Vagina (tissue), 2 donors: ENCODE measurements at places on chromosomes 4 and X. TPM values are rescaled to one million over a fixed set of nuclear protein-coding genes. Genes with fewer than 3 reads are reported as not detected.

GRCh38 chr4:22413471-22413870 is 102.4 kb downstream of the ADGRA3 start:
- H3K27ac ChIP-seq, result no peak overlapping the region
- H3K4me3 ChIP-seq, result no peak overlapping the region
- DNase-seq, result no peak
- H3K4me1 ChIP-seq, result no peaks in the 10 kb centered on the region

DNA sequence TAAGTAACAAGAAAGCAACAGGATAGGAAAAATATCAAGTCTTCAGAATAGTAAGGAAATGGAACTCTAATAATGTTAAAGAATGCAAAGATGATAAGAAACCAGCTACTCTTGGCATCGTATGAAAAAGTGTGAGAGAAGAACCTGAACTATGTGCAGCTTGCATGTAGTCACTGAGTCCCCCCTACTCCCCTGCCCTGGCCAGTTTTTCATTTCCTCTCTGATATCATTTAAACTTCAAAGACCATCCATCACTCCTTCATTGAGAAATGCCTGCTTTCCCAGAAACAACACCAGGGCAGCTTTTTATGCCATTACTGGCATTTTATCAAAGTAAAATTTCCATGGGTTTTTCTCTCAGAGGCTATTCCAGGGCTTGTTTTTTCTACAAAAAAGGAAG is 28.1 kb downstream of the INPP4B start:
- H3K36me3 ChIP-seq, result no peaks in the 10 kb centered on the region
- peak overlapping the region; percentile 27 for H3K27ac ChIP-seq
- peak overlapping the region; percentile 10 for H3K4me3 ChIP-seq
- no peaks in the 10 kb centered on the region for H3K27me3 ChIP-seq

- H3K27me3 ChIP-seq, result no peaks in the 10 kb centered on the region
- no peak overlapping the region for H3K27ac ChIP-seq
- DNase-seq, result no peak
- H3K4me3 ChIP-seq, result no peak overlapping the region
Measured at GRCh38 chrX:71615954-71616353, 2.4 kb downstream of the CXCR3 start.

DNA sequence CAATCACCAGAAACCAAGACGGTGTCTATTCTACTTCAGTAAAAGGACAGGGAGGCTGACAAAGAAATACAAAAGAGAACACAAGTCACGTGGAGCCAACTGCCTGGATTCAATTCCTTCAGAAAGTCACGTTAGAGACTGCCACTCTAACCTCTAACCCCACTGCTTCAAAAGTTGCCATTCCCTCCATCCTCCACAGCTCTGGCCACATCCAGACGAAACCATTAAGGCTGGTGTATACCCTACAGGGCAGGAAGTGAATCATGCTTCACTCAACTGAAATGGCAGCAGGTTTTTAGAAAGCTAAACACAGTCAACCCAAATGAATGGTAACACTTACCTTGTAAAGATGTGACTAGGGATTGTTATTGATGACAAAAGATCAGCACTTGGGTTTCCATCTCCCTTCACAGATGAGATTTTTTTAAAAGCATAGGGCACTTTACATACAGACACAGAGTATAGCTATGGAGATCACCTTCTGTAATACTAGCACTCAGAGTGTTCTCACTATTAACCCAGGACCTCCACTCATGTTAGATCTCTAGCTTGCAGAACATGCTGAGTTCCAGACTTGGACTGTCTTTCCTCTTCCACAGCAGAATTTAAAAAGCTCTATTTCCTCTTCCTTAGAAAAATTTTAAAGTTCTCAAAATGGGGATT is 37.4 kb downstream of the MAML3 start:
- no peak overlapping the region for H3K4me3 ChIP-seq
- H3K4me1 ChIP-seq, result no peaks in the 10 kb centered on the region
- no peaks in the 10 kb centered on the region for H3K27me3 ChIP-seq
- DNase-seq, result no peak
- no peak overlapping the region for H3K27ac ChIP-seq
- no peaks in the 10 kb centered on the region for H3K36me3 ChIP-seq

DNA sequence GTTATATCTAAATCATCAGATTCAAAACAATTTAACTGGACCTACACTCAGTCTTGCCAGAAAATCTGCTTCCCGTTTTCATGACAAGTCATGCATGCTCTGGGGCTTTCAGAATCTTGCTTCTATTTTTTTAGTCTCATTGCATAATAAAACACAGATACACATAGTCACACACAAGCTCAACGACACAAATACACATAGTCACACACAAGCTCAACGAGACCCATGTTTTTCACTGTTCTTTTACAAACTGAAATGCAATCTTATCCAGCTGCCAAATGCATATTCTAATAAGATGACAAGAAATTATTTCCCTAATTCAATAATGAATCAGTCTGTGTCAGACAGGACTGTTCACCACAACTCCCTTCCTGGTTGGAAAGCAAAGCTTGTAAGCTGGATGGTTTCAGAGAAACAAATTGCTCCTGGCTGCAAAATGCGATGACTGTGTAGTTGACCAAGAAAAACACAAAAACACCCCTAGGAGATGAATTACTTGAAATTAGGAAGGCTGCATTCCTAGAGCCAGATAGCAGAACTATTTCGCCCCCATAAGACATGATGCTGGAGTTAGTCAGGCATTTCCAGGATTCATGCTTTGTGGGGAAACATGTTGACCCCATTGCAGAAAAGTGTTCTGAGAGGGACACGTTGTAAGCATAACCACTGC is 208.7 kb downstream of the CHIC2 start:
- peaks cover 15% of the 10 kb centered on the region for H3K4me1 ChIP-seq
- no peaks in the 10 kb centered on the region for H3K36me3 ChIP-seq
- no peaks in the 10 kb centered on the region for H3K27me3 ChIP-seq
- no peak for DNase-seq

DNA sequence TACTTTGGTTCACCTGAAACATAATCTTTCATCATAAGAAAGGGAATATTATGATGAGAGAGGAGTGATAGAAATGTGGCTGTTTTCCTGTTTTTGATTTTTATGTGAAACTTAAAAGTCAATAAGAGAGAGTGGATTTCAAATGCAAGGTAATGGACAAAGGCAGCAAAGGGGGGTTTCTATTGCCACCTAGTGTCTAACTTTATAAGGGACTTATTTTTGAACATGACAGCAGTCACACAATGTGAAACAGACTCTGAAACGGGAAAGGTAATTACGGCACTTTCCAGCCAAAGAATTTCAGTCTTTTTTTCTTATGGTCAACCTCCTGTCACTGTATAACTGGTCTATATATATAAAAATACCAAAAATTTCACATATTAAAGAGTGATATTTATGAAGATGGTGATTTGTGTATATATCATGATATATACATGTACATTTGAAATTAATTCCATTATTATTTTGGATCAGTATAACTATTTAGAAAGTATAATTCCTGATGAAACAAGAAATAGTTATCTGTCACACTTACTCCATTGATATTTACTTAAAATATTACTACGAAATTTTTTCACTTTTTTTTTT is 127.1 kb downstream of the FBXO8 start:
- H3K4me3 ChIP-seq, result no peak overlapping the region
- H3K36me3 ChIP-seq, result no peaks in the 10 kb centered on the region
- DNase-seq, result no peak
- H3K27ac ChIP-seq, result no peak overlapping the region

DNA sequence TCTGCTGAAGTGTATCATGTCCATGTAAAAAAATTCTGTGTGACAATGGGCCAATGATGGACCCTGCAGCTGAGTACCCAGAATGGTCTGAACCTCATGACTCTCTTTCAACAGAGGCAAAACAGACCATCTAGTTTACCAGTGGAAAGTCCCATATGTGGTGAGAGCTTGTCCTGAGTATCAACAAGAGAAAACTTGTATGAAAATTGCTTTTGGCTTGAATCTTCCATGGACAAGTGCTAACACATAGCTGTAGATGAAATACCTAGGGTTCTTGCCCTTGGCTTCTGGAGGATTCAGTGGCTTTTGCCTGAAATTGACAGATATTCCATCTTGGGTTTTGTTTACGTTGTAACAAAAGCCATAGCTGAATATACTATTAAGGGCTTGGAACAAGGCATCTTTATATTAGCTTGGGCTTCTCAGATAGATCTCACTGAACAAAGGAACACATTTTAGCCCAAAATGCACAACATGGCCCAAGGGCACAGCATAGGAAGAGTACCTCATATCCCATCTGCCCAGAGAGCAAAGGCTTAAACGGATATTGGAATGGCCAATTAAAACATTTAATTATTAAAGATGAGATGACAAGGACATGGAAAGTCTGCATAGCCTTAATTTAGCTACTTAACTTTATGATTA is 128.5 kb upstream of the HPGD start:
- no peak overlapping the region for H3K27ac ChIP-seq
- no peak overlapping the region for H3K4me3 ChIP-seq
- DNase-seq, result no peak
- H3K36me3 ChIP-seq, result no peaks in the 10 kb centered on the region
- H3K4me1 ChIP-seq, result no peaks in the 10 kb centered on the region

GRCh38 chrX:39491548-39492297 is 606.0 kb downstream of the BCOR start:
- no peak overlapping the region for H3K27ac ChIP-seq
- no peaks in the 10 kb centered on the region for H3K36me3 ChIP-seq
- no peak for DNase-seq
- no peaks in the 10 kb centered on the region for H3K4me1 ChIP-seq
- H3K27me3 ChIP-seq, result no peaks in the 10 kb centered on the region
- no peak overlapping the region for H3K4me3 ChIP-seq

Gene SHOX
- not detected for total RNA-seq

Gene MAGED4B
- 19.6 TPM for total RNA-seq

Gene SMR3B
- total RNA-seq, result not detected

Gene SPANXA2
- total RNA-seq, result not detected

Gene DCAF12L2
- total RNA-seq, result not detected

Gene CCSER1
- total RNA-seq, result 8.1 TPM
